ENCODE measurements at places on chromosomes 3 and 15.

- no peak for DNase-seq
Observed at GRCh38 chr3:161070980-161071663, 34.0 kb downstream of the B3GALNT1 start.

DNA sequence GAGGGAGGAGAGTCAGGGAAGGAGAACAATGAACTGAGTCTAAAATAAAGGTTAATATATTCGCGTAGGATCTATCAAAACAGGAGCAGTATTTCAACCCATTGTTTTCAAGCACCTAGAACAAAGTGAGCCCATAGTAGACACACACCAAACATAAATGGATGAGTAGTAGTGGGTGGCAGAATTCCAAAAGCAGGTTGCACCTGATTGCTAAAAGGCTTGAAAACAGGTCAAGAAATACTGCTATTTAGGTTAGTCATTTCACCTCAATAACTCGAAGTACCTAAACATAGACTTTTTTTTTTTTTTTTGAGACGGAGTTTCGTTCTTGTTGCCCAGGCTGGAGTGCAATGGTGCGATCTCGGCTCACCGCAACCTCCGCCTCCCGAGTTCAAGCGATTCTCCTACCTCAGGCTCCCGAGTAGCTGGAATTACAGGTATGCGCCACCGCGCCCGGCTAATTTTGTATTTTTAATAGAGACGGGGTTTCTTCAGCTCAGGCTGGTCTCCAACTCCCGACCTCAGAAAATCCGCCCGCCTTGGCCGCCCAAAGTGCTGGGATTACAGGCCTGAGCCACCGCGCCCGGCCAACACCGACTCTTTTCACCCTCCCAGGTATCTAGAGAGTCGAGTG, 855 bp upstream of the ABHD5 start:
- no peak for DNase-seq

- DNase-seq = no peak
Observed at GRCh38 chr3:192373032-192373431, 354.3 kb downstream of the FGF12 start.

- no peak for DNase-seq
Observed at GRCh38 chr3:153289334-153289808, 127.3 kb downstream of the RAP2B start.

DNA sequence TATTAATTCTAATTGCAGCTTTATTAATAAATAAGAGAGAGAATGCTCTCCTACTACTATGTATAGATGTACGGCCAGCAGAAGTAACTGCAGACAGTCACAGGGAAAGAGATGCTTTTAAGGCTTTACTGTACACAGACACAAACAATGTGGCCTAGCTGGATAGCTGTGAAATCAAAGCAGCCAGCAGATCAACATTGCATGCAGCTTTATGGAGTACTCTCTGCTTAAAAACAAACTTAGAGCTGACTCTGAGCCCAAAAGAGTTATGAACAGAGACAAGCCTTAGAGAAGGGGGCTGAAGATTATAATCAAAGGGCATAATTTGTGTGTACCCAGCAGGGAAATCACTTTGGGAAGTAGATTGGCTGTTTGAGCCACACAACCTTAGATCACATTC, 47.2 kb downstream of the CADM2 start:
- no peak for DNase-seq

GRCh38 chr3:149577801-149578200, 80.0 kb downstream of the WWTR1 start:
- DNase-seq = no peak

- DNase-seq = no peak
Observed at GRCh38 chr3:165696496-165696895, 140.7 kb downstream of the BCHE start.

DNA sequence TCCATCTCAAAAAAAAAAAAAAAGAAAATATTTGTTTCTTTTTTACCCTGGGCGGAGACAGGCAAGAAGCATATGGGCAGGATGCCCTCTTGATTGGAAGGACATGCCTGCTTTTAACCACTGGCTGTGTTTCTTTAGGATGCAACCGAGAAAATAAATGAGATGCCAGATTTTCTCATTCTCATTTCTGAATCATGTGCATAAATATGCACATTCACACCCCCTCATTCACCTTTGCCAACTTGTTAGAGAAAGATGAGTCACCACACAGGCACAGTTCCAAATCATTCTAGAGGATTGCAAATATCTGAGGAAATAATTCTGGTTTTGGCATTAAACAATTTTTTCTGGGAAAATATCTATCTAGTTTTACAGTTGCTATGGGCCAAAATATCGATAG, 3.3 kb downstream of the LIPH start:
- no peak for DNase-seq

DNA sequence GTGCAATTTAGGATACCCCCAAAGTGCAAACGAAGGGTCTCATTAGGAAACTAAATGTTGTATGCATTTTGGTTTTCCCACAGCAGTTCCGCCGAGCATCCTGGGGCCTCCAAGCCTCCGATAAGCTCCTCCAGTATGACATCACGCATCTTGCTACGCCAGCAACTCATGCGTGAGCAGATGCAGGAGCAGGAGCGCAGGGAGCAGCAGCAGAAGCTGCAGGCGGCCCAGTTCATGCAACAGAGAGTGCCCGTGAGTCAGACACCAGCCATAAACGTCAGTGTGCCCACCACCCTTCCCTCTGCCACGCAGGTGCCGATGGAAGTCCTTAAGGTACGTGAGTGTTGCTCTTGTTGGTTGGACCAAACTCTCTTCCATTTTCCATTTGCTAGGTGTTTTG, 120.5 kb upstream of the SAMMSON start:
- DNase-seq = no peak

DNA sequence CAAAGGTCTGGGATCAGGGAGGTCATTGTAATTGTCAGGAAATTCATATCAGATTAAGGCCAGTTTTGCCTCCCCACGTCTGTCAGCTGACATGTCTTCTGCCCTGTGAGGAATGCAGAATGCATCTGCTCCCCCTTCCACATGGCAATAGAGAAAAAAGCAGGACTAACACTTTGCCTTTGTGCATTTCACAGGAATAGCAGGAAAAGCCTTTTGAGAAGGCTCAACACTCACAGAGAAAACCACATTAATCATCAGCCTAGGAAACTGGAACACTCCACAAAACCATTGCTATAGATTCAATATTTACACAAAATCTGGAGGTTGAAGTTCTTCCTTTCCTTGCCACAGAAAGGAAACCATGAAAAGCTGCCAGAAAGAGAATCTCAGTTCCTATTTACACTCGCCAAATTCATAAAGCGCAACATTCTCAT, 165.2 kb upstream of the HES1 start:
- no peak for DNase-seq

GRCh38 chr3:60393946-60394345, 857.3 kb downstream of the FHIT start:
- no peak for DNase-seq

DNA sequence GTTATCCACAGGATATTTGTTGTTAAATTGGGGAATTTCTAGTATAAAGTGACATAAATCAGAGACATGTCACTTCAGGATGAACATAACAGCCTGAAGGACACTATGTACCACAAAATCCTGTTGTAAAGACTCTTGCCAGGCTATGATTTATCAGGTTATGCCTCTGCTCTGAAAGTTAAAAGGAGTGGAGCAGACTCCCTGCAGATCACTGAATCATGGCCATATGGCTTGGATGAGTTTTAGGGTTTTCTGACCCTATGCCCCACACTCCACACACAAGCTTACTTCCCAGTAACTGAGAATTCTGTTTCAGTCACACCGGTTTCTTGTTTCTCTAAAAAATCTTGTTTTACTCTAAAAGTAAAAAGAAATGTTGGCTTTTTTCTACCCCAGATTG, 869.4 kb downstream of the NAALADL2 start:
- DNase-seq = no peak

GRCh38 chr3:84108442-84108971, 850.3 kb upstream of the CADM2 start:
- DNase-seq = no peak

DNA sequence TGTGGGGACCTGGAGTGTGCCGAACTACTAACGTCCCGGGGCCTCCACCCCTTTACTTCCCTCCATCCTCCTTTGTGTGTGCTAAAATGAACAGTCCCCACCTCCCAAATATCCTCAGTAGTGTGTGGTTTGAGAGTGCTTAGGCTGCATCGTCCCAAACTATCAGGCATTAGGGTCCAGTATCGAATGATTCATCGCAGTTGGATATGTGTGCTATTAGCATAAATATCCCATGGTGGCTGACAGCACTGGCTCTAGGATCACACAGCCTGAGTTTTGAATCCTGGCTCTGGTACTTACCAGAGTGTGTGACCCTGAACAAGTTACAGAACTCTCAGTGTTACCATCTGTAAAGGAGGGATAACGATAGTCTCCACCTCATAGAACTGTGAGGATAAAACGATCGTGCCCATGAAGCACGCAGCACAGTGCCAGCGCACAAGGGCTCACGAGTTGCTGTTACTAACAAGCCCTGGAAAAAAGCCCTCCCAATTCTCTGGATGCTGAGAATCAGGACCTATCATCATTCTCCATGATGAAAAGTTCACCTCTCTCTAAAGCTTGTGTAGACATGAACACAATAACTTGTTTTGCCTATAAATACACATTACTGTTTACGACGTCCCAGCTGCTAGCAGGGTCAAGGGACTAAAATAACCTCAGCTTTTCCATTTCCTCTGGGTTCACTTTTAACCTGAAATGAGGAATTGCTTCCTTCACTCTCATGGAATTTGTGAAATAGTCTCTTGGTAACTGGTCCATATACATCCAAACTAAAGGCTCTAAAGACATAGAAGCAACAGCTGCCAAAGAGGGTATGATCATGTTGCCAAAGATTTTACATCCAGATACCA, 51.0 kb downstream of the VGLL4 start:
- DNase-seq = no peak

- no peak for DNase-seq
Observed at GRCh38 chr3:42678447-42678846, 6.9 kb upstream of the KLHL40 start.

GRCh38 chr15:51991141-51991540, 19.6 kb upstream of the LEO1 start:
- DNase-seq = no peak

GRCh38 chr3:86937306-86937791, 53.6 kb downstream of the VGLL3 start:
- DNase-seq = no peak

- DNase-seq = no peak
Observed at GRCh38 chr3:163490119-163490518, 1588.2 kb downstream of the SI start.

GRCh38 chr3:103510760-103511159, 1075.9 kb downstream of the ZPLD1 start:
- no peak for DNase-seq

- DNase-seq = no peak
Observed at GRCh38 chr3:130682131-130682530, 64.5 kb downstream of the PIK3R4 start.

DNA sequence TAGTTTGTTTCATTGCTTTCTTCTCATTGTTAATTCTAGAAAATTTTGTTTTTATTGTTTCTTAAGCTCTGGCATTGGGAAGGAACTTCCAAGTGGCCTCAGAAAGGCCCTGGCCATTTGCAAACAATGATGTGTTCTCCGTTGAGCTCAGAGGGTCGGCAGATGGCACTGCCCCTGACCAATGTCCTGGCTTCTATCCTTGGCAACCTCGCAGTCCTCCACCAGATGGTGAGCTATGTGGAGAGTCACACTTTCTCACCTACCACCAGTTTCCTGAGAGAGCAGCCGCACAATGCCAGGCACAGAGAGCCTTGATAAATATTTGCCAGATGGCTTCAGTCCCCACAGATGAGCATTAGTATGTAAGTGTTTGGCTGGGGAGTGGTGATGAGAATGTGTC, 343.7 kb downstream of the EPHB1 start:
- DNase-seq = no peak

DNA sequence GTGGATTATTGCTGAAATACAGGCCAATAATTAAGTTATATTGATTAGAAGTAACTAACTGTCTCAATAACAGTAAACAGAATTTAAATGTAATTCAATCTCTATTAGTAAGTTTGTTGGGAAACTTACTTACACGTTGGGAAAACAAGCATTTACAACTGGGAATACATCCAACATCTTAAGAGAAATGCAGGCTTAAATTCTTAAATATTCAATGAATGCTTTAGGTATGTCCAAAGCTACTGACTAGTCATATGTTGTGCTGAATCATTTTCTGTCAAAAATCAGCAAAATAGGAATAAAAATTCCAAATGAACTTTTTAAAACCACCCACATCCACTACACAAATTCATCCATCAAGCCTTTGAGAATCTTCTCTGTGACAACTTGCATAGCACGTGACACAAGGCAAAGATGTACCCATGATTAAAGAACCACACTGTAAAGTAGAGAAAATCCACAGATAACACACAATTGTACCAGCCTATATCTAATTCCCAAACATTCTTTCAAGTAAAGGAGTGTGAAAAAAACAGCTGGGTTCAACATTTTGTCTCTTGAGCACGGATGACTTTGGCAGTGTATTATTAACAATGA, 60.0 kb downstream of the NMNAT3 start:
- no peak for DNase-seq

DNA sequence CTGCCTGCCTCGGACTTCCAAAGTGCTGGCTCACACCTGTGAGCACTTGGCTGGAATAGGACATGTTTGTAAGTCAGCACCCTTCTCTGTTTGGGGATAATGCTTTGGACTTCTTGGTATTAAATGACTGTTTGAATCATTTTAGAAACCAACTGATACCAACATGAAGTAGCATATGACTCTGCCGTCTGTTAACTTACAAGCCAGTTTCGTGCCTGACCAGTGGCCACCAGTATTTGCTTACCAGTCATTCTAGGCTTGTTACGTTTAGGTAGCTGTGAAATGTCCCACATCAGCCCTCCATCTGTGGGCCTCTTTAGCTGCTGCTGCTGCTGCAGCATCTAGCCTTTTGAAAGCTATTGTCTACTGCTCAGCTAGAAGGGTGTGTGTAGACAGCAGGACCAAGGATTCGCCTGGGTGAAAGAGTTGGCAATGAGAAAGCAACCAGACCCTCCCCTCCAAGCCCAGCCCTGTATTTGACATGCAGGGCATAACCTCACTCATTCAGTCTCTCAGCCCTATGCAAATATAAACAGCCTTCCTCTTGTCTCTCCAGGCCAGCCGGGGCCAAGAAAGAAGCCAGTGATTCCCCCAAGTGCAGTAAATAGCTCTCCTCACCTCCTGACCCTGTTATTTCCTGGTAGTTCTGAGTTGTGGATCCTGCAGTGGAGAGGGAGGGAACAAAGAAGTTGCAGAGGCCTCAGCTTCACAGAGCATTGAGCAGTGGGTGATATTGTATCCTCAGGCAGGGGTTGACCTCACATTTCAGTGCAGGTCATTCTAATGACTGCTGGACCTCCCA, 51.0 kb downstream of the NKIRAS1 start:
- peak; percentile 59 for DNase-seq

GRCh38 chr3:191961022-191961421, 500.1 kb downstream of the PYDC2 start:
- DNase-seq = no peak

- no peak for DNase-seq
Observed at GRCh38 chr3:6251612-6252400, 609.1 kb upstream of the GRM7 start.

GRCh38 chr15:52651114-52651513, 28.1 kb downstream of the ATOSA start:
- peak; percentile 1 for DNase-seq

- no peak for DNase-seq
Observed at GRCh38 chr15:100710222-100710621, 107.8 kb downstream of the ASB7 start.
